ENCODE measurements at places on chromosomes 2 and 18.

GRCh38 chr2:21314322-21314835 lies 190.6 kb downstream of the TDRD15 start:
- no peak for DNase-seq

- DNase-seq, result no peak
Observed at GRCh38 chr2:45567288-45567963, 43.6 kb downstream of the SRBD1 start.

DNA sequence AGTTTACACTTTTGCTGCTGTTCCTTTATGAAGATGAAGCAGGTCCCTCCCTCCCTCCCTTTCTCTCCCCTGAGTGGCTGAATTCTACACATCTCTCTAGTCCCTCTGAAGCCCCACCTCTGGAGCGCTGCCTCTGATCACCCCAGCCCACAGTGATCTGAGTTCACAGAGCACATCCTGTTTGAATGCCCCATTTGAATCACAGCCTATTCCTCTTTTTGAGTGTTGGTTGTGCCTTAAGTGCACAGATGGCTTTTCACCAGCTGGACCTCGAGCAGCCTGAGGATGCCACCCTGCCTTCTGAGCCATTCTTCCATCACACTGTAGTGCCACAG lies 87.1 kb downstream of the ITGB1BP1 start:
- no peak for DNase-seq

GRCh38 chr2:128374001-128374710 lies 55.5 kb upstream of the HS6ST1 start:
- no peak for DNase-seq

DNA sequence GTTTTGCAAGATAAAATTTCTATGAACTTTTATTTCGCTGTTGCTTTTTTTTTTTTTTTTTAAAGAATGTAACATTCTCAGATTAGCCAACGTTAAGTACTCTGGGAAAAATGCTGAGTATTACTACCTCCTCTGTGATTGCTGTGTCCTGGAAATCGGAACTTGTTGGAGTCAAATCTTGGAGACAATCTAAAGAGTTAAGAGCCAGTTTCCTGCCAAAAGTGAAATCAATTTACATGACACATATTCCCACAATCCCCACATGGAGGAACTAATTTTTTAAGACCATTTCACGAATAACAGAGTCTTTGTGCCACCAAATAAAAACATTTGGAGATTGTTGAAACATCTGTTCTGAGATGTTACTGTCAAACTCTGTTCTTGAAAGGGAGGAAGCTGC lies 127.8 kb downstream of the MEP1B start:
- no peak for DNase-seq

GRCh38 chr2:54122939-54123338 lies 7.5 kb downstream of the ACYP2 start:
- DNase-seq, result no peak

DNA sequence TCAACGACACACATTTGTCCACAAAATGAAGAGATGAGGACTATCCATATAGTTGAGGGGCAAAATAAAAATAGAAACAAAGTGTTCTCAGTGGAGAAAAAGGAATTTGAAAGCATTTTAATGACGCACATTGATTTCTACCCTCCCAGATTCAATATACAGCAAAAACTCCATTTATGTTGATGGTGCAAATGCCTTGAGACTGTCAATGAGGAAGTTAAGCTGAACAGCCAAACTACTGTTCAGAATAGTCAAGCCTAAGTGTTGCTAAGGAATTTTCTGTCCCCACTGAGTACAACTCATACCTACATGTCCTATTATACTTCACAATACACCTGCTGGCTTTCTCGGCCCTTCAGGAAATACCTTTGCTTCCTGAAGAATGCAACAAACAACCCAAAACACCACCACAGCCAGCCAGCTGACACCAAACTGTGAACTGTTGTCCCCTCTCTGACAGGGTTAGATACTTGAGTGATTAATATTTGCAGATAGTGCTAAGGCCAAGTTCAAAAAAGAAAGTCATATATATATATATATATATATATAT lies 27.8 kb upstream of the DARS1 start:
- DNase-seq, result no peak

GRCh38 chr2:196745711-196746110 lies 53.8 kb downstream of the GTF3C3 start:
- no peak for DNase-seq

GRCh38 chr2:32680942-32681341 lies 53.1 kb downstream of the TTC27 start:
- DNase-seq, result no peak

GRCh38 chr2:149679286-149679685 lies 91.7 kb upstream of the MMADHC start:
- no peak for DNase-seq

GRCh38 chr2:17877811-17878280 lies 621 bp upstream of the KCNS3 start:
- peak; percentile 43 for DNase-seq

DNA sequence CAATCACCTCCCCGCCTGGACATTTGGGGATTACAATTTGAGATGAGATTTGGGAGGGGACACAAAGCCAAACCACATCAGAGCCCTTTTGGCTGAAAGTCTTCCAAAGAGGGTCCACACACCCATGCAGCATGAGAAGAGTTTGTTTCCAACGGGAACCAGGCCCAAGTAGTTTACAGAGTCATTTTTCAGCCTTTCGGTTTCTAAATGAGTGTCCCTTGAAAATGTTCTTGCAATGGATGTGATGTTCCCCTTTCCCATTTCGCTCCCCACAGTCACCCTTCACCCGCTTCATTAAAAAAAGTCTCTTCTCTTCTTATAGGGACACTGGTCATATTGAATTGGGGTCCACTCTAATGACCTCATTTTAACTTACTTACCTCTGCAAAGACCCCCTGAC lies 157.4 kb downstream of the ARL4C start:
- no peak for DNase-seq

- peak; percentile 41 for DNase-seq
Observed at GRCh38 chr2:240624950-240625621, at the start of gene GPR35. TSS of gene GPR35 (plus strand) at chr2:240625480. CDS start at chr2:240629953, 4,473 bp downstream.

GRCh38 chr2:8115966-8116365 lies 565.9 kb upstream of the ID2 start:
- DNase-seq, result no peak

DNA sequence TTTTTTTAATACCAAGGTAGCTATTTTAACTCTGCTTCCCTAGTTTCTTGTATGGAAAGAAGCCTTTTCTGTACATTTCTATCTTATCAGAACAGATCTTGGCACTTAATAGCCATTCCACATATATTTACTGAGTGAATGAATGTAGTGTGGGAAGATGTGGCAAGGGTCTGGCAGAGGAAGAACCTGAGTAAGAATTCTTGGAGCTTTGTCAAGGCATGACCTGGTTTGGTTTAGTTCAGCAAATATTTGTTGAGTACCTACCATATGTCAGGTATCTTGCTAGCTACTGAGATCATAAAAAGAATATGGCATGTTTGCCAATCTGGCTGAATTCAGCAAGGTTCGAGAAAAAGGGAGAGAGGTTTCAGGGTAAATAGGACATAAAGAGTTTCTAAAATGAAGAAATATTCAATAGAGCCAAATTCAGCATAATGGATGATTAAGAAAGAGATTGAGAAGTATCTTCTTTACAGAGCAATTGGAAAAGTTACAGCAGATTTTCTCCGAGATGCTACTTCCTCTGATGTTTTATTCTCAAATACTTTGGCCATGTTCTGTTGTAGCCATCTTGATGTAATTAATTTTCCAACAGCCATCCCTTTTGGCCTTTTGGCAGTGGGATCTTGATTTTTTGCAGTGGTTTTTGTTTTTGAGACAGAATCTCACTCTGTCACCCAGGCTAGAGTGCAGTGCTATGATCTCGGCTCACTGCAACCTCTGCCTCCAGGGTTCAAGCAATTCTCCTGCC lies 21.7 kb upstream of the MEP1B start:
- no peak for DNase-seq

DNA sequence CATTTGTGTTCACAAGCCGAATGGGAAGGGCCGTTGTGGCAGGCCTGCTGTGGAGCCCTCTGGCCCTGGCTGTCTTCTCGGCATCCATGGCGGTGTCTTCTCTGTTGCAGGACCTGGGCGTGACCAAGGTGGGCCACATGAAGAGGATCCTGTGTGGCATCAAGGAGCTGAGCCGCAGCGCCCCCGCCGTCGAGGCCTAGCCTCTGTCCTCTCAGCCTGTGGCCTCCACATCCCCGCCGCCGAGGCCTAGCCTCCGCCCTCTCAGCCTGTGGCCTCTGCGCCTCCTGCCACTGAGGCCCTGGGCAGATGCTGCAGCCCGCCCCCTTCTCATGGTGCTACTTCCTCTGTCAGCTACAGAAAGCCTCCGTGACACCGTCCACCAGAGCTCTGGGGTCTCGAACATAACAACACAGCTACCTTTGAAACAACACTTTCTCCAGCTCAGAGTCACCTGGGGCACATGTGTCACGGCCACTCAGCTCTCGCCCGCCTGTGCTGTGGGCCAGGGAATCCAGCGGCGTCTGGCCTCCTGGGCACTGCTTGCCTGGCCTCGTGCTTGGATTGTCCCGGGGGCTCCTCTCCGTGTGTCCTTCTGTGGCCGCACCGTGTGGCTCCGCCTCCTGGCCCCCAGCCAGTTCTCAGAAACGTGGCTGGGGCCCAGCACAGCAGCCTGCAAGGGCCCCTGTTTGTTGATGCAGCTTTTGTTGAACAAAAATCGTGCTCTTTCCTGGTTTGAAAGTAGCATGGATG lies 97.1 kb downstream of the USP40 start:
- no peak for DNase-seq

- peak; percentile 64 for DNase-seq
Observed at GRCh38 chr2:204538182-204539018, 6.9 kb upstream of the PARD3B start.

GRCh38 chr18:34866739-34867138 lies 156.6 kb downstream of the DTNA start:
- peak; percentile 10 for DNase-seq

DNA sequence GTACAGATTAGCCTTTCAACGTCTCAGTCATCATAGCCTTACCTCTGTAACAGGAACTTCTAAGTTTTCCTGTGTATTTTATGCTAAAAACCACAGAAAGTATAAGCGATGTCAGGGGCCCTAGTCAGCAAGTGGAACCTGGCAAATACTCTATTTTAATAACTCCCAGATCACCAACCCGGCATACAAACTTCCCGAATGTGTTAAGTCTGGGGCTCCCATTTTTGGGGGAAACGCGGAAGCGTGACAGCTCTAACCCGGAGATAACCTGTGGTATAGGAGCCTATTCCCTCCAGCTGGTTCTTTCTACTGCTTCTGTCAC lies 574 bp downstream of the NIFK start:
- no peak for DNase-seq

- no peak for DNase-seq
Observed at GRCh38 chr18:57095884-57096283, 51.0 kb upstream of the BOD1L2 start.

GRCh38 chr2:210611466-210611865 lies 55.1 kb downstream of the CPS1 start:
- no peak for DNase-seq

DNA sequence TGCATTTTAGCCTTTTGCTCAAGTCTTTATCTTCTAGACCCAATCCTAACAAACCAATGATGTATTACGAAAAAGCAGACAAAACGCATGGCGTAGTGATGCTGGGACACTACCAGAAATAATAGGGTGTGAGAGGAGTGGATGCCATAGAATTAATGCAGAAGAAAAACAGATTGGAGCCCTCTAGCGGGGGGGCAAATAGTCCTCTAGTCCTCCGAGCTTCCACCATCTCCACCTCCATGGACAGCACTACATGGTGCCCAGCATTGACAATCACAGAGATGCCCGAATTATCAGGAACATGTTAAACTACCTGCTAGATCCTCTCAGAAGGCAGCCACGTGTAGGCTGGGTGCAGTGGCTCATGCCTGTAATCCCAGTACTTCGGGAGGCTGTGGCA lies 15.4 kb upstream of the ROCK2 start:
- DNase-seq, result no peak

DNA sequence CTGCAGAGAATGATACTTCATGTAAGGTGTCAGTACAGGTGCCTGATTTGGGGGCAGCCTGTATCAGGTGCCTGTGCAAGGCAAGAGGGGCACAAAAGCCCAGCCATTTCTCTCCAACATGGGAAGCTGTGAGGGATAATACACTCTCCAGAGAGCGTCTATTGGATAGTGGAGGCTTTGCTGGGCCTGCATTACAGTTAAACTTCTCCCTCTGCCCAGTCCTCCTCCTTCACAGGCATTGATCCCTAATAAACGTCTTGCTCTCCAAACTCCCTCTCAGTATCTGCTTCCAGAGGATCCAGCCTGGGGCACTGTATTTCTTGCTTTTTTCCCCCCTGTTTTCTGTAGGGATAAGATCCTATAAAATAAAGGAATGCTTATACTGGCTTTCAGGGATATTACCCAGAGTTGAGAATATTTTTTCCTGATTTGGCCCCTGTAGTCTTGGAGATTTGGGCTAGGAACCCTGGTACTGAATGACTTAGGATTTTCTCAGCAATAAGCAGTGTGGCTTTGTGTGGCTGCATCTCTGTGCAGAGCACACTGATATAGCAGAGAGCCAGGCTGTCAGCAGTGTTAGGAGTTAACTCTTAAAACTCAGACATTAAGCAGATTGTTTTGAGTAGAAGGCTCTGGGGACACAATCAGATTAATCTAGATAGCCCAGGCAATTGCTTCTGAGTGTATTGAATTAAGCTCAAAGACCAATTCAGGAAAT lies 330.6 kb downstream of the CYRIA start:
- DNase-seq, result peak; percentile 14

DNA sequence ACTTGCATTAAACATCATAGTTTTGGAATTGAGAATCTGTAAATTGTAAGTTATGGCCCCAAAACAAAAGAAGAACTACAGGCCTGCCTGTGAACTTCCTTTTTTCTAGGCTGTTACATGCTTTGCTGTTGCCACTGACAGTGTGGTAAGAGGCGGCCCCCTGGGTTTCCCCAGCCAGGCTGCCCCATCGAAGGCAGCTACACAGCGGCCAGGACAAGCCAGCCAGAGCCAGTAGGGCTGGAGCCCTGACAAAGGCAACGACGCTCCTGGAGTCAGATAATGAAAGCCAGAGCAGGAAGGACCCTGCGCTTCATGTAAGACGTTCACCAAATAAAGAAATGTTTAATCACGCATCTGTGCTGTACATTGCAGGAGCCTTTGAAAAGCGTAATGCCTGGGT lies 55.0 kb downstream of the ANKRD44 start:
- DNase-seq, result peak; percentile 53

DNA sequence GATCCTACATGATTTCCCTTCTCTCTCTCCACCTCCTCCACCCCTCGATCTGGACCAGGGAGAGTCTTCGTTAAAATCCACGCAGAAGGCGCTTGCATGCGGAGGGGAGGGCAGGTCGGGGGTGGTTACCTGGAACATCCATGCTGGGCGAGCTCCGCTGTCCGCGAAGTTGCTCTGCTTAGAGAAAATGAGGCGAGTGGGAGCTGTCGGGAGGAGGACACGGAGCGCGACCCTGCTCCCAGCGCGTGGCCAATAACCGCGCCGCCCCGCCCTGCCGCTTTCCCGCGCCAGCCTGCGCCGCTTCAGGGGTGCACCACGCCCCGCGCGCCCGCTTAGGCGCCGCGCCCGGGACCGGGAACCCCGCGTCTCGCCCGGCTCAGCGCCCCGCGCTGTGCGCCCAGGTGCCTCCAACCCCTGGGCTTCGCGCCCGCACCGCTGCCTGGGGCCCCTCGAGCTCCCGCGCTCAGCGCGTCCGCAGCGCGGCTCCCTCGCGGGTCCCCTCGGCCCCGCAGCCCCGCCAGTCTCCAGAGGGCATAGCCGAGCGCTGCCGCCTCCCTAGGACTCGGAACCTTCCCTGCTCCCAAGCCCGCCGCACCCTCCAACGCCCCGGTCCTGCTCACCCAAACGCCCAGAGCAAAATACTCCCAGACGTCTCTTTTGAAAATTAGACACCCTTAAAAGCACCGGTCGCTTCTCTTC lies 636 bp downstream of the CBLN2 start:
- no peak for DNase-seq
